Nasal cavity respiratory epithelium epithelial cell of viscerocranial mucosa (primary cell): ENCODE measurements at places on chromosomes 1 and 21. TPM values are rescaled to one million over a fixed set of nuclear protein-coding genes. Genes with fewer than 3 reads are reported as not detected.

ANGPTL3 gene
- not detected in 2 replicates for total RNA-seq

CNIH3 gene
- total RNA-seq: 0.68 and 1.2 TPM in 2 replicates

LRRC71 gene
- total RNA-seq: not detected in 2 replicates

RPE65 gene
- total RNA-seq: under 0.01 TPM in 1 of 2 replicates, not detected in the other

DIO1 gene
- not detected in 2 replicates for total RNA-seq

TMEM269 gene
- 0.07 and 0.34 TPM in 2 replicates for total RNA-seq
